ENCODE measurements at places on chromosomes 11 and 22.

DNA sequence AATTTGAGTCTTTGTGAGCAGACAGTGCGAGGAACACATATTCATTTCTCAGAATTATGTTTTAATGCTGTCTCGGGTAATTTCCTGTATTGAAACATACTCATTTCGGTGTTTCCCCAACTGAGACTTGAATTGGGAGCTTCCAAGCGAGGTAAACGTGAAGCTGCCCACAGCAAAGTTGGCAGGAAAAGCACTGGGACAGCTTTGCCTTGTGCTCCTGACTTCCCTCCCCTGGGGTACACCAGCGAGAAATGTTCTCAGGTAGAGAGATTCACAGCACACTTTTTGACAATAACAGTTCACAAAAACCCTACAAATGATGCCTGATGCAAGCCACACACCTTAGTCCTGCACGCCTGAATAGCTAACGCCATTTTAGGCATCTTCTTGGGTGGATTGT, 3.1 kb downstream of the HTR3B start:
- no peak for DNase-seq

DNA sequence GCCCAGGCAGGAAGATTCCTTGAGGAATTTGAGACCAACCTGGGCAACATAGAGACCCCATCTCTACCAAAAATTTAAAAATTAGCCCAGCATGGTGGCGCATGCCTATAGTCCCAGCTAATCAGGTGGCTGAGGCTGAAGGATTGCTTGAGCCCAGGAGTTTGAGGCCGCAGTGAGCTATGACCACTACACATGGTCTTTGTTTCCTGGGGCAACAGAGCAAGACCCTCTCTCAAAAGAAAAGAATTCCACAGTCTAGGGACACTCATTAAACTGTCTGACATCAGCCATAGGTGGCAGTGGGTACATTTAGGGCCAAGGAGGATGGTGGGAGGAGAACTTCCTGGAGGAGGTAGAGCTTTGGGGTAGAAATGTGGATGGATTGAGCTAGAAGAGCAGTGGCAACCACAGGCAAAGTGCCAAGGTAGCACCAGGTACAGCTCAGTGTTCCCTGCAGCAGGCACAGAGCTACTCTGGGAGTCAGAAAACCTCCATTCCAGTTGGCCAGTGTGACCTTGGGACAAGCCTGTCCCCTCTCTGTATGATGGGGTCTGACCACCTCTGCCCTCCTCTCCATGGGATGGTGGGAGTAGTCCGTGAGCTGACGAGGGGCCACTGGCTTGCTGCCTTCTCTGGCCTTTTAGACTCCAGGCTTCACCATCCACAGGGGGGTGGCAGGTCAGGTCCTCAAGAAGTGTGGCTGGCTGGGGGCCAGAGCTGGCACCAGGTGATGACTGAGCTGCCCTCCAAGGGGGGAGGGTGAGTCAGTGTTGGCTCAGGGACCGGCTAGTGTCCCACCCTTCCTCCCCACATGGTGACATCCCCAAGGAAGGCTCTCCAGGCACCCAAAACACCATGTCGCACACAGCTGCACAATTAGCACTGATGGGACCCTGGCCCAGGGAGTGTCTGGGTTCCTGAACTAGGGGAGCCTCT, 3.7 kb upstream of the CLCF1 start:
- no peak for DNase-seq

- DNase-seq: no peak
Measured at GRCh38 chr11:86617502-86617901, 54.9 kb downstream of the ME3 start.

- DNase-seq: no peak
Measured at GRCh38 chr11:12901874-12902481, 107.1 kb upstream of the RASSF10 start.

- no peak for DNase-seq
Measured at GRCh38 chr11:107824668-107825369, 33.8 kb downstream of the SLC35F2 start.

DNA sequence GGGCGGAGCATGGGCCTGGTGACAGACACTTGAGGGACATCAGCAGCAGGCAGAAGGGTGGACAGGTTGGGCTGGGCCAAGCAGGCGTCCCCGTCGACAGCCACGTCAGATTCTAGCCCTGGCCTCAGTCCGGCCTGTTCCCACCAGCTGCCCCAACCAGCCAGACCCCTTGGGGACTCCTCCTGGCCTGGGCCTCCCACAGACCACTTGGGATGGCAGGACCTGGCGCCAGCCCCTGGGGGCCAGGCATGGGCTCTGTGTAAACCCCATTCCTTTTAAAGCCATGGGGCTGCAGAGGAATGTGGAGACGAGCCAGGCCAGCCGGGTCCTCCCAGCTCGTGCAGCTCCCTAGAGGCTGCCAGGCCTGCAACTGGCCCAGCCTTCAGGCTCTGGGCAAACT, 4.7 kb upstream of the SUSD2 start:
- peak; percentile 28 for DNase-seq

DNA sequence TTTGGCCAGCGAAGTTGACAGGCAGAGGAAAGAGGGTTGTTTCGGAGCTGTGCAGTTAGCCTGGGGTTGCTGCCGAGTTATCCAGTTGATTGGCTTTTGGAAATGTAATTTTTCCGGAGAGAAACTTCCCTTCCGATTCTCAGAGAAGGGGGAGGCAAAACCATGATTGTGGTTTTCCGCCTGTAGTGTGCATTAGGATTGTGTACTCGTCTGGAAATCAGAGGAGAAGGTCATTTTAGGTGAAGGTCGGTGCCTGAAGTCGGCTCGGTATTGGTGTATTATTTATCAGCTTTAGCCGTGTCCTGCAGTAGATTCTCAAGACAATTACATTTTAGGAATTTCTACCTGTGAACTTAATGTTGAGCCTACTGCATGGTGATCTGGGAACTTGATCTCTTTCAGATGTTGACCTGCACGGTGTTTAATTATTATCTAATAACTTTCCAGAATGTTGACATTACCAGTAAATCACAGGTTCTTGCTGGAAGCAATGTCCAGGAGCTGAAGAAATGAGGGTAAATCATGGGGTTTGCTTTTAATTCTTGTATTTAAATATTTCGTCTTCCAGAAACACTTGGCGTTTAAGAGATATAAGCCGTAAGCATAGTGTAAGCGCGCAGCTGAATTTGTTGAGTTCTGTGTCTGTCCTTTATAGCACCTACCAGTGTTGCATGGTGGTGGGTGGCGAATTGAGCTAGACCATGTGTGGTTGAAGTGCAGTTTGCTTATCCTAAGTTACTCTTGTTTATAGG, 1.3 kb downstream of the ARHGEF12 start:
- no peak for DNase-seq

GRCh38 chr11:116185551-116185950, 587.2 kb downstream of the BUD13 start:
- no peak for DNase-seq

GRCh38 chr11:116539836-116540418, 232.9 kb downstream of the BUD13 start:
- no peak for DNase-seq

- no peak for DNase-seq
Measured at GRCh38 chr22:50699756-50700386, 27.2 kb downstream of the SHANK3 start.

DNA sequence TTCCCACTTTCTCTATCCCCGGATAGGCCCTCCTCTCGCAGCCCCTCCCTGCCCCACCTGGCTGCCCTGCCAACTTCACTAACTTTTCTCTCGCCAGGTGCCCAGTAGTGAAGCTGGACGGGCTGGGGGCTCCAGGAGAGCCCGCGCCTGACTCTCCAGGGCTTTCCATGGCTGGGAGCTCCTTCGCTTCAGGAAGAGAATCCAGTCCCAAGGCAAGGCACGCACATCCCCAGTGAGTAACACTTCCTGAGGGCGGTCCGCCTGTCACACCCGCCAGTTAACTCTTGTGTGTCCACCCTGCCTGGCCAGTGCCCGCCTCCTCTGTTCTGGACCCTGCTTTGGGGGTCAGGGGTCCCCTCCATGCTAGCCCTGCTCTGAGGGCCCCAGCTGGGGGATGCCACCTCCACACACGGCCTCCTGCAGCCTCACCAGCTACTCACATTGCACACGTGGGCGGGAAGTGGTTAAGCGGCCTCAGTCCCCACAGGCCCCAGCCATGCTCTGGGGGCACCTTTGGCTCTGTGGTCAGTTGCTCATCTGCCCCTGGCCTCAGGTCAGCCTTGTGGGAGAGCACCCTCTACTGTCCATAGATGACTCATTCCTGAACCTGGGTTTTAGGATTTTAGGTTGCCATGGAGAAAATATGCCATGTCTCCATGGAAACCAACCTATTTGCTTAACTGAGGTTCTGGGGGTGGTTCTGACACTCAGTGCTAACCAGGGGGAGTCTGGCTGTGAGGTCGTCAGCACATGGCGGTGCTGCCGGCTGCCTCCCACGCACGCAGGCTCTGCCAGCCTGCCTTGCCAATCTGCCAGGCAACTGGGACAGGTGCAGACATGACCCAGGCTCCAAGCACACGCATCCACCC, at the start of gene RIN1:
Gene RIN1, minus strand, starts transcription at position 201 of the 869 bp plus-strand sequence. Its CDS starts 32 bp downstream, at position 169.
- DNase-seq: peak; percentile 60

DNA sequence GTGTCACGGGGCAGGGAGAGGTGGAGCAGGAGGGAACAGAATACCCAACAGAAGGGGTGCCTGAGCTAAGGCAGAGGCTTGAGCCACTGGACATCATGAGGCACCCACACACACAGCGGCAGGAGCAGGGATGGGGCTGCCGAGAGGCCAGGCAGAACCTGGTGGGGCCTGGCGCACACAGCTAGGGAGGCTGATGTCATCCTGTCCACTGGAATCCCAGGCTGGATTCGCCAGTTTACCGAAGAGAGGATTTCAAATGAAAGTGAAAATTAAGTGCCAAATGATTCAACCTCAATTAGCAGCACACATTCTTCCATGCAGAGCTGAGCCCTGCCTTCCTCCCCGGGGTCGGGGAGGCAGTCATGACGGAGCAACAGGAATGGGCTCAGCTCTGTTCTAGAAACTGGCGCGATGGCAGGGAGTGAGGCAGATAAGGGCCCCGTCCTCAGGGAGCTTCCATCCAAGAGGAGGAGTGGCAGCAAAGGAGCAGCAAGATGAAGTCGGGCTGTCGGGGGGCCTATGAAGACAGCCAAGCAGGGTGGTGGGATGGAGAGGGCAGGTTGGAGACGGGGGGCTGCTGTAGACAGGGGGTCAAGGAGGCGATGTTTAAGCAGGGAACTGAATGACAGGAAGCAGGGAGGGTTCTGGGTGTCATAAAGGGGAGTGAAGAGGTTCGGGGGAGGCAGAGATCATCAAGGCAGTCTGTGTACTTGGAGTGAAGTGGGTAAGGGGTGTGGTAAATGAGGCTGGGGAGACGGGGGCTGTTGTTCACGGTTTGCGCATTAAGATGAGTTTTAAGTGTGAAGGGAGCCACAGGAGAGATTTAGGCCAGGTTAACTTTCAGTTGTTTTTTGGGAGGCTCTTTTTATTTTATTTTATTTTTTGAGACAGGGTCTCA, 6.4 kb downstream of the RAC2 start:
- no peak for DNase-seq

DNA sequence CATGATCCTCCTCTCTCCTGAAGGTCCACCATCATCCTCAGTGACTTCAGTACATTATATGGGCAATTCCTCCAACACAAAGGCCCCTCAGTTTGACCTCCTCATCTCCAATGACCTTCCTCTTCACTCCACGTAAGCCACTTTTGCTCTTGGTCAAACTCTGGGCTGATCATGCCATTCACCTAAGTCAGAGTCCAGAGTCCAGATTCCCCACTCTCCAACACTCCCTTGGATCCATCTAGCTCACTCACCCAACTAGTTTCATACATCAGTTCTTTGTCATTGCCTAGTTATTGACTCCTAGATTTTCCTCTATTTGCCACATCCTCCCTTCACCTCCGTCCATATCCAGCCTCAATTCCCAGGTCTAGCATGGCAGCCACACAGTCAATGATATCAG, 30.5 kb upstream of the TTC12 start:
- DNase-seq: no peak

- no peak for DNase-seq
Measured at GRCh38 chr11:45470151-45470793, 184.1 kb upstream of the SYT13 start.

GRCh38 chr11:91350931-91351330, 873.7 kb upstream of the FAT3 start:
- no peak for DNase-seq

DNA sequence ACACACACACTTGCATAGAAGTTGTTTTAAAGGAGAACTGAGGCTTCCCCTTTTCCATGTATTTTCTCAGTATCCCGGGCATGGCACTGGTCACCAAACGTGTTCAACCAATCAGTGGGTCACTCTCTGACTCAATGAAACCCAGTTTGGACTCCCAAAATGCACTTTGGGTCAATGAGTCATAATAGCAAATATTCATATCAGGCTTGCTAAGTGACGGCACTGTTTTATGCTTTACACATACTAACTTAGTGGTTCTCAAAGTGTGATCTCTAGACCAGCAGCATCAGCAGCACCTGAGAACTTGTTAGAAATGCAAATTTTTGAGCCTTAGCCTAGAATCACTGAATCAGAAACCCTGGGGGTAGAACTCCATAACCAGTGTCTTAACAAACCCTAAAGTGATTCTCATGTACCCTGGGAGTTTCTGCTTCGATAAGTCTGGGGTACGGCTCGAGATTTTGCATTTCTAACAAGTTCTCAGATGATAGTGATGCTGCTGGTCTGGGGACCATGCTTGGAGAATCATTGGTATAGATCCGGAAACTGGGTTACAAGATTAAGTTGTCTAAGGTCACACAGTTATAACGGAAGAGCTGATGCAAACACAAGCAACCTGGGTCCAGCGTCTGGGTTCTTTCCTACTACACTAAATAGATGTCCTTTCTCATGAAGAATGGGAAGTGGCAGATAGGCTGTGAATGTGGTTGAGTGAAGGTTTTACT, 35.6 kb downstream of the ETS1 start:
- no peak for DNase-seq

- DNase-seq: peak; percentile 14
Measured at GRCh38 chr11:66619080-66619554, 2.7 kb downstream of the RBM14 start.

DNA sequence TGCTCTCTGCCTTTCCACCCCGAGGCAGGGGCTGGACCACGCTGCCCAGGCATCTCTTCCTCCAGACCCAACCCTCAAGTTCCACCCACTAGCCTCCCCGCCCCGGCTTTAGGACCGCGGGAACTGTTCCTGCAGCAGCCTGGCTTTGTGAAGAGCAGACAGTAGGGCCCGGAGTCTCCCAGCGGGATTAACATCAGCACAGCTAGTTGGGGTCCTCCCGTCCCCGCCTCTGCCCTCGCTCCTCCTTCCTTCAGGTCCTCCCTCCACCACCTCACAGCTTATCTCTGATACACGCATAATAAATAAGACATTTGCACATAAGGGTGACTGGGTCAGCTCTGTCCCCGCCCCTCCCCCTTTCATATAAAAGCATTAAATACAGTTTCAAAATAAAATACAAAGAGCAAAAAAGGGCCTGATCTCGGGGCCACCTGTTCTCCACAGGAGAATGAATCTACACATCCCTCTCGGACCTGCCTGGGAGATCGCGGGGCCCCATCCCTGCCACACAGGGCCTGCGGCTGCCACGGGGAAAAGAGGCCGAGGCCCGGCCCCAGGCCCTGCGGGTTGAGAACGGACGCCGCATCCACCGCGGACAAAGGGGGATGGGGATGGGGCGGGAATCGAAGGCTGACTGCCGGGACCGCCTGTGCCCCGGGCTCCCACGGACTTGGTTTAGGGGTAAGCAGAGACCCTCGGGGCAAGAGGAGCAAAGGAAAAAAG, 6.5 kb downstream of the ZFTA start:
- DNase-seq: no peak
